Stimulated activated CD4-positive, alpha-beta T cell treated with anti-CD3 and anti-CD28 coated beads, Interleukin-4, amount 100 ng/mL, for 48 hours (primary cell): ENCODE measurements at places on chromosomes 6 and 20.

DNA sequence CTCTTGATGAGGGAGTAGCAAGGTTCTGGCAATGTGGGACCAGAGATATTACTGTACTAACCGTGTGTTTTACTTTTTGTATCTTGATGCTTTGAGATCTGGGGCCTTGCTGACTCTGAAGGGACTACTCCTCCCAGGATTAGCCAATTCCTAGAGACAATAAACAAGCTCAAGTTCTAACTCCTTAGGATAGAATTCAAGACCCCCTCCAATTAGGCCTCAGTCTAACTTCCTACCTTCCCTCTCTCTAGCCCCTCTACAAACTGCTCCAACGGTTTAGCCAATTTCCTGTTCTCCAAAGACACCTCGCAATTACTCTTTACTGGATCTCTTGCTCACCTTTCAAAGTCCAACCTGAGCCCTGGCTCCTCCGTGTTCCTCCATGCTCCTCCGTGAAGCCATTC lies 158.7 kb upstream of the JARID2 start:
- no peak for DNase-seq

DNA sequence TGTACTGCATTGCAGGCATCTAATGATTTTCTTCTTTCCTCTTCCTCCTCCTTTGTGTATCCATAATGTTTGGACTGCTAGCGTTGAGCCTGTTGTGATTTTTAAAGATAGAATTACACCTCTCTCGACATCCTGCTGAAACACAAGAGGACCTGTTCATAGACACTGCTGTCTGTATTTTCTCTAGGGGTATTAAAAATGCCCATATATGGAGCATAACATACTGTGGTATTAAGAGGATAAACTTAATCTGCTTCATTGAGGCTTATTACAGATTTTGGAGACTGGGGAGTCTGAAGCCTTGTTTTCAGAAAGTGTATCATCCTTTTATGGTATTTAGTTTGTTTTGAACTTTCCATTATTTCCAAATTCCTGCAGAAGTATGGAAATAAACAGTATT lies 414.3 kb downstream of the CDKAL1 start:
- DNase-seq = no peak

DNA sequence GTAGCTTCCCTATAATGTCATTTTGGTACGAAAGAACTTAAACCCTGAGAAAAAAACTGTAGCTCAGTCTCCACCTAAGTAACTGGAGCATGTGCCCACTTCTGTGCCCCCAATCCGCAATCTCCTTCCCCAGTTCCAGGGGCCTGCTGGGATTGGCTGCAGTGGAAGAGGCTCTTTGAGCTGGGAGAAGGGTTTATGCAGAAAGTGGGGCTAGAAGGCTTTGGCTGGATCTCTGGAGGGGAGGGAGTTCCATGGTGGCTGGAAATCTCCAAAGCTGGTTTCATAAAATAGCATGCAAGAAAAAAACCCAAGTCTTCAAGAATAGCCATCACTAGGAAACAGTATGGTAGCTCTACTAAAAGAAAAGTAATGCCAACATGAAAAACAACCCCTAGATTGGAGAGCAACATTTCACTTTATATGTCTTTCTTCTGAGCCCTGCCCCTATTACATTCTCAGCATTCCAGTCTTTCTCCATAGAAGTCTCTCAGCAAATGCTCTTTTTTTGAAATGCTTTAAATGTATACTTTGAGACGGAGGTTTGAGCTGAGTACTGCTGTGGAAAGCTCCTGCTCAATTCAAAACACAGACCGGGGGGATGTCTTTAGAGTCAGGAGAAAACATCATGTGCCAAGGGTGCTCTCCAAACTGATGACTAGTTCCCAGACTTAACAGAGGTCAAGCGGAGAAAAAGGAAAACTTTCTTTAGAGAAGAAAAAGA lies 36.0 kb upstream of the FOXO3 start:
- DNase-seq = no peak

GRCh38 chr6:159946912-159947311 lies 22.0 kb upstream of the IGF2R start:
- no peak for DNase-seq

DNA sequence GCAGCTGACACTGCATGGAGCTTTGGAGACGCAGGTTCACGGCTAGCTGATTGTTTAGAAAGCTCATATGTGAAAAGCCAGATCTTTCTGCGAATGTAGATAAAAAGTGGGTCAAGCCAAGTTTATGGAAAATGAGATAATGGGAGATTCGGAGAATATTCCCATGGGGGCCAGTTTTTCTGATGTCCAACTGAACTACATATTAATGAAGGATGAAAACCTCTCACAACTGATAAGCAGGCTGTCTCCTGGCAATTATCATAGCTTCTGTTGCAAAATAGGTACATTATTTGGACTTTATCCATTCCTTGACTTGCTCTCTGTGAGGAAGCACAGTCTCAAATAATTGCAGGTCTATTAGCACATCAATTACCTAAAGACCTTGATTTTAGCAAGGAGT lies 21.1 kb downstream of the HDGFL1 start:
- DNase-seq = no peak

DNA sequence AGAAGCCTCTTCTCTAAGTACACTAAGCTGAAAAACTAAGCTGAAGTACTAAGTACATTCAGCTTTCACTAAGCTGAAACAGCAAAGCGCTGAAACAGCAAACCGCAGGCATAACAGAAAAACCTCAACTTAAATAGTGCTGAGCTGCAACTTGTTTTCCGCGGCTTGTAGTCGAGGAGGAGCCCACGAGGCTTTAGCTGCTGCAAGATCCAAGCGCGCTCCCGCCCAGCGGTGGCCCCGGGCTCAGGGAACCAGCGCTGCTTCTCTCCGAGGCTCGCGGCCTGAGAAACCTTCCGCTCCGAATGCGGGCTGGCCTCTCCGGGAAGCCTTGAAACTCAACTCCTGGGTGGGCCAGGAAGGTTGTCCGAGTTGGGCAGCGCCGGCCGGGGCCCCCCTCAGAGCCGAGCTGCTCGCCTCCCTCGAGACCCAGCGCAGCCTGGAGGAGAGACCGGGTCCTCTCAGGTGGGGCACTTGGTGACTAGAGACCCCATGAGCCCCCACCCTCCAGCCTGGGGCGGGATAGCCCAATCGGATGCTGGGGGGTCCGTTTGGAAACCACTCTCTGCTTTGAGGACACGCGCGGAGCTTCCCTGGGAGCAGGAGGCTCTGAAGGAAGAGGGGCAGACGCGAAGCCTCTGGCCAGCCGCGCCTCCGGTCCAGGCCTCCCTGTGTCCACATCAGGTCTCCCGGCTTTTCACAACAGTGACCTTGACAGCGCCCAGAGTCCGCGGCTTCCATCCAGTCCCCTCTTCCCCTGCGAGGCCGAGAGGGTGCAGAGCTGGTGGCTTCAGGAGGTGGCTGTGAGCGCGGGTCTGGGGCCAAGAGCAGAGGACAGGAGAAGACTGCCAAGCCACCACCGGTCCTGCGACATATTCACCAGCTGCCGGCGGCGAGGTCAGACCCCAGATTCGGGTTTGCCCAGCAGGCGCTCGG lies 38.1 kb upstream of the HLA-E start:
- no peak for DNase-seq

- no peak for DNase-seq
Measured at GRCh38 chr6:105748737-105749161, 337.4 kb upstream of the PRDM1 start.

GRCh38 chr6:148769304-148769968 lies 22.6 kb downstream of the UST start:
- no peak for DNase-seq

- no peak for DNase-seq
Measured at GRCh38 chr6:19837511-19838441, 606 bp downstream of the ID4 start.

- peak; percentile 42 for DNase-seq
Measured at GRCh38 chr6:118709859-118710350, 58.5 kb upstream of the CEP85L start.

DNA sequence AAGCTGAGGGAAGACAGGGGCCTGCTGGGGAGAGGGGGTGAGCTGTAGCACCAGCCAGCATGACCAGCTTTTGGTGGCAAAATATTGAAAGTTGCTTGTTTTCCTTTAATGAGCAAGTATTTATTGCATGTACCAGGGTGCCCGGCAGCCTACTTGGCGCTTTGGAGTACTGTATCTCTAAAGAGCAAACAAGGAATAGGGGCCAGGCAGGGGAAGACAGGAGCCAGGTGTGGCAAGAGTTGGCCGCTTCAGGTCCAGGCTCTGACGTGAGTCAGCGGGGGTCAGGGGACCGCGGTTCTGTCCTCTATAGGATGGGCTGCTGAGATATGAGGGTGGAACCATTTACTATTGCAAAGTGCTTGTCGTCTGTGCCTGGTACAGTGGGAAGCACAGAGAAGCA lies 63.1 kb downstream of the PSMG4 start:
- DNase-seq = no peak
